Activated T-cell treated with anti-CD3 and anti-CD28 coated beads, Interleukin-2, amount 50 U/mL, for 48 hours (primary cell): ENCODE measurements at places on chromosomes 4 and X.
A peak's percentile ranks its signal among the peaks of the same experiment; 100 is the strongest.

- DNase-seq, result no peak
Observed at GRCh38 chr4:81350040-81350439, 121.7 kb downstream of the RASGEF1B start.

- no peak for DNase-seq
Observed at GRCh38 chr4:118280501-118281218, 72.1 kb downstream of the PRSS12 start.

- DNase-seq, result no peak
Observed at GRCh38 chrX:77444545-77444944, 2.6 kb upstream of the FGF16 start.

GRCh38 chrX:118562582-118563164, 67.1 kb downstream of the DOCK11 start:
- DNase-seq, result no peak

- DNase-seq, result peak; percentile 66
Observed at GRCh38 chr4:37892641-37893040, 1.8 kb downstream of the TBC1D1 start.

GRCh38 chr4:38463268-38463958, 200.6 kb upstream of the KLF3 start:
- DNase-seq, result no peak

DNA sequence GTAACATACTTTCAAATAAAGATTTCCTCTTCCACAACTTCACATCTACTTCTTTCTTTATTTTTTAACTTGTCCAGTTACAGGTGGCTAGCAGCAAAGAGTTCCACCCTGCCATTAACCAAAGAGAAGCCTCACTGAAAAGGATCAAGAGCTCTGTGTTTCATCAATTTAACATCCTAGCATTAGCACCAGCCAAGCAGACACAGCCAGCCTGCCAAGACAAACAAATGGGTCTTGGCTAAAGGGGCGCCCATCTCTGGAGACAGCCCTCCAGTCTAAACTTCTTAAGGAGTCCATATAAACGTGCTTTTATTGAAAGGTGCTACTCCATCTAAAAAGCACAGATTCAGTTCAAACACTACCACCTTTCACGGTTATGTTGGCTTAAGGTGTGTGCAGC, 105.3 kb downstream of the ADAMTS3 start:
- no peak for DNase-seq

DNA sequence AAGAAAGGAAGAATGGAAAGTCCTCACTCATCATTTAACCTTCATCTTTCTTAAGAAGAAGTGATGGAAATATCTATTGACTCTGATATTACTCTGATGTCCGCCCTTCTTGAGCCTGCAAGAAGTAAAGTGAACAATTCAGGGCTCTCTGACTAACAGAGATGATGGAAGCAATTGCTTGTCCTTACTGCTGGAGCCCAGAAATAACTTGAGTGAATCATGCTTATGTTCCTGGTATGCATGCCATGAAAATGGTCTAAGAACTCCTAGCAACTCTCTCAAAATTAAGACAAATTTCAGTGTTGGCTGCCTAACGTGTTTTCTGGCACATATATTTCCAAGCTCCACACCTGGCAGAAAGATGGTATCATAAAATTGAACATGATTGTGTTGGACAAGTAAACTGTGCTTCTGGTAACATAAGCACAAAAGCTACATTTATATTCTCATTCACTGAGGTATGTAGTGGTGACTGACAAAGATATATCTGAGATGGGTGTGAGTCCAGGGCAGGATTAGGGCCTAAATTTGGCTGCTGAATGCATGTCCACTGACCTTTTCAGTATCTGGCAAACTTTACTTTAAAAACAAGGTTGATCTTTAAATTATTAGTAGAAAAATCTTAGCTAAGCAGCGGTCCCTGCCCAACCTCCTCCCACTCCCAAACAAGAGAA, 109.2 kb upstream of the OTUD4 start:
- no peak for DNase-seq

- DNase-seq, result no peak
Observed at GRCh38 chr4:182604161-182604622, 313.0 kb downstream of the DCTD start.

DNA sequence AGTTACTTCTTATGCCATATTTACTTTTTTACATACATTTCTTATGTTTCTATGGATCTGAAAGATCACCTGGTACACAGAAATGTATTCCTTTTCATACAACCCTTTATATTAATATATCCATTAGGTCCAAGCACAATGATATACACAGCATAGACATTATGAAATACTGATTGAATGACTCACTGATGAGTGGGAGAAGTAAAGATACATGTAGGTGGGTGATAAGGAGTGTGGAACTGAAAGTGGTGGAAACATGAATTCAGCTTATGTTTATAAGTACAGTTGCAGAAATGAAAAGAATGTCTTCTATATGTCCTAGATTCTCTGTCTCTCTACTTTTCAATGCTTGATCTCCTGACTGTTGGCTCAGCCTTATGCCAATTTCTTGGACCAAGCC, 87.9 kb downstream of the YIPF7 start:
- no peak for DNase-seq

GRCh38 chr4:101183666-101184373, 163.5 kb downstream of the PPP3CA start:
- no peak for DNase-seq

GRCh38 chr4:81257816-81258215, 42.8 kb upstream of the PRKG2 start:
- no peak for DNase-seq

DNA sequence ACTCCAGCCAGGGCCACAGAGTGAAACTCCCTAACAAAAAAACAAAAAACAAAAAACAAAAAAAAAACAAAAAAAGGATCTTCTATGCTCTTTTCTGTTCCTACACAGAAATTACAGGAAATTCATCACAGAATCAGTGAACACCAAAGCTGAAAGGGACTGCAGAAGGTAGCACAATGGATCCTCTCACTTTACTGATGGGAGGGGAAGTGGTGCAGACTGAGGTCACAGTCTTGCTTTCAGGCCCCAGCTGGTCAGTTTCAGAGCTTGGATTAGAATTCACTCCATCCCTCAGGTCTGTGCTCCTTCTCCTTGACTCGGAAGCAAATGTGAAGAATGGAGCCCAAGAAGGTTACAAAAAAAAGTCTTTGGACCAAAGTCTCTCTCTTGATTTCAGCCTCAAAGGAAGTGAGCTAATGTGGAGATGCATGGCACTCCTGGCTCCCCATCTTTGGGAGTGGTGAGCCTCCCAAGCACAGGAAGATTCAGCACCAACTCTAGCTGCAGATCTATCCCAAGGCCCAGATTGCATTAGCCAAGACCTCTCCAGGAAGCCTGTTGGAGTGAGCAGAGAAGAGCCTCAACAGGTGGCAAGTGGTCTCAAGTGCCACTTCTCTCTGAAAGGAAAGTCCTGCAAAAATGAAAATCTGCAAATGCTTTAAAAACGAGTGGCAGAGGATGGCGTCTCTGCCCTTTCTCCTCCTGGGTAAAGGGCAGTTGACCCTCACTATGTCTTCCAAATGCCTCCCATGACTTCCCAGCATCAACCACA, 176.0 kb downstream of the MAML3 start:
- DNase-seq, result no peak

- no peak for DNase-seq
Observed at GRCh38 chrX:17553961-17554482, 179.0 kb downstream of the NHS start.

DNA sequence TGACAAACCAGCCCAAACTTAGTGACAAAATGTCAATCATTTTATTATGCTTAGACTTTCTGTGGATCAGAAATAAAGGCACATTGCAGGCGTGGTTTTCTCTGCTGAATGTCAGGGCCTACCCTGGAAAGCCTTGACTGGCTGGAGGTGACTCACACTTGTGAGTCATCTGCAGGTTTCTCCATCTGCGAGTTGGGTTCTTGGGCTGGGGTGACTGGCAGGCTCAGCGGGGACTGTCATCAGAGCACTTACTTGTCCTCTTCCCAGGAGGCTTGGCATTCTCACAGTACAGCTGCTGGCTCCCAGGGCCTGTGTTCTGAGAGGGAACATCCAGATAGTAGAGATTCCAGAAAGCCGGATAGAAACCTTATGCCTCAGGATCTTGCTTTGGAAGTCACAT, 153.8 kb upstream of the AGA start:
- DNase-seq, result peak; percentile 44

DNA sequence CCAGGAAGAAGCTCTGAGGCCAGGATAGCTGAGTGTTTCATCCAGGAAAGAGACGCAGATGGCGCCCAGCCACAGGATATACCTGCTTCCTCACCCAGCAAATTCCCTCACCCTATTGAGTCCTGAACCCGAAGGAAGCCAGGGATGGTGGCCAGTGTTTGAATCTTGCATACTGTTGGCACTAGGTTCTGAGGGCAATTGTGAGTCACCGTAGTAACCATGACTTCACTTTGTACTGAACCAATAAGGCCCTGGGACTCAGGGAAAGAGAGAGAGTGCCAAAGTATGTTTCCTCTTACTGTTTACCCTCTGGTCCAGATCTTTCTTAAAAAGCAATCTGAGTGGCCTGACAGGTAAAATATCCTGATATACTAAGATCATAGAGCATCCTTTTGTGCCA, 25.6 kb upstream of the SMIM10L2A start:
- DNase-seq, result no peak

- no peak for DNase-seq
Observed at GRCh38 chr4:62806816-62807215, 1602.4 kb downstream of the TECRL start.

GRCh38 chr4:177582992-177583391, 140.8 kb upstream of the AGA start:
- DNase-seq, result no peak

DNA sequence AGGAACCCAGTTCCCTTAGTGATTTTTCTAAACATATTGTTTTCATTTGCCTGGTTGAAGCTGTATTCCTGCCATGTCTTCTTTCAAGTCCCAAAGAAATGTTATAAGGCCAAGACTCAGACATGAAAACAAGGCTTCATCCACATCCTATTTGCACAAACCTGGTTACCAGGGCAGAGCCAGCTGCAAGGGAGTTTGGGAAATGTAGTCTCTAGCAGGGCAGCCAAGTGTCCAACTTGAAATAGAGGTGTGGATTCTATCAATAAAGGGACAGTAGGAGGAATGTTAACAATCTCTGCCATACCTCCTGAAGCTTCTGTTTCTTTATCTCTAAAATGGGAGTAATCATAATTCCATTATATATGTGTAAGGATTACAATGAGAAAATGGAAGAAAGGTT, 56.6 kb downstream of the INTS12 start:
- DNase-seq, result no peak

- DNase-seq, result no peak
Observed at GRCh38 chrX:136765821-136766356, 14.8 kb downstream of the ARHGEF6 start.

GRCh38 chr4:189869236-189869635, 71.4 kb upstream of the FRG1 start:
- DNase-seq, result no peak

GRCh38 chr4:168633496-168633895, 136.6 kb downstream of the PALLD start:
- DNase-seq, result no peak

DNA sequence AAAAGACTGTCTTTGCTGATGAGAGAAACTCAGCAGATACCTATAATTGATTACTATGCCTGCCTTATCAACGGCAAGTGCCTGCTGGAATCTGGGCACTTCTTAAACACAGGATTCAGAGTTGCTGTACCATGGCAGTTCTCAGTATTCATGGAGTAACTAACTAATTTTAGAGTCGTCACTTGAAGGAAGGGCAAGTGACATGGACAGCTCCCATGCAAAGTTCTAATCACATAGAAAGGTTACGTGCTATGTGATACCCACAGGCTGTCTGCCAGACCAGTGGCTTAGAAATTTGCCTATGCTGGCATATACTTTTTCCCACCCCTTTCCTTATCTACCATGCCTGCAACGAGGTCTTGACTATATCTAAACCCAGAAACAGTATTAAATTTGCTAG, 931.1 kb upstream of the TENM3 start:
- no peak for DNase-seq

GRCh38 chrX:152991123-152991522, 2.8 kb downstream of the PNMA5 start:
- DNase-seq, result no peak

DNA sequence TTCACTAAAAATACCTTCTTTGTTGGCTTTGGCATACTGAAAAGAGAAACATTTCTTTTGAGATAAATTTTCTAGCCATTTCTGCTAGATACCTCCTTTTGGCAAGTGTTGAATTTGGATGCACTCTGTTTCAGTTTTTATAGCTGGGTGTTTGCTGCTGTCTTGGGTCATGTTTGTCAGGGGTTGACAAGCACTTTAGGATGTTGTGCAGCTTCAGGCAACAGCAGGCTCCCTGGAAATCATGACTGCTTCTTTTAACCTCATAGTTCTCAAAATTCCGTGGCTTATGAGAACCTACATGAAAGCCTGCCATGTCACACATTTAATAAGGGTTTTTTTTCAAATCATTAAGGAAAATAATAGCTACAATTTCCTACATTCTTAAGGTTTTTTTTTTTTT, 36.7 kb downstream of the CCSER1 start:
- DNase-seq, result no peak

DNA sequence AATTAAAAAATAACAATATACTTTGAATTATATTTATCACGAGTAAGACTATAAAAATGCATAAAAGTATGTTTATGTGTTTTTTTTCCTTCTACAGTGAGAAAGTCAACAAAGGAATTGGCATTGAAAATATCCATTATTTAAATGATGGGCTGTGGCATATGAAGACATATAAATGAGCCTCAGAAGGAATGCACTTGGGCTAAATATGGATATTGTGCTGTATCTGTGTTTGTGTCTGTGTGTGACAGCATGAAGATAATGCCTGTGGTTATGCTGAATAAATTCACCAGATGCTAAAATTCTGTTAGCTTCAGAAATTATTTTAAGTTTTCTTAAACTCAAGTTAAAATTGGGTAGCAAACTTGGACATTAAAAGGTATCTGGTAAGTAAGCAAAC, 8.2 kb downstream of the MCTS1 start:
- no peak for DNase-seq

- no peak for DNase-seq
Observed at GRCh38 chr4:168051526-168051925, 40.8 kb upstream of the ANXA10 start.

DNA sequence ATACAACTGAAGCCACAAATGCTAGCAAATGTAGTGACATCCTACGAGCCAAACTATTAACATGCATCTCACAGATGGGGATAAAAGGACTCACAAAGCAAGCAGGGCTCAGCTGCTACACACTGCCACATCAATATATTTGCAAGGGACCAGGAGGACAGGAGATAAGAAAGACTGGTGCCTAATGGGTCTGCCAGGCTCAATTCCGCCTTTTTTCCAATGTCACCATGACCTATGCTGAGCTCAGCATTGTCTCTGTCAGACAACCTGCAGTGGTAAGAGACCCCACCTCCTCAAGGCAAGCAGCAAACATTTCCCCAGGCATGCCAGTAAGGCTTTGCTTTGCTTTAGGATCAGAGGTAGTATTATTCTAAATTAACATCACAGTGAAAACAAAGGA, 435 bp downstream of the DCX start:
- DNase-seq, result no peak
